ENCODE measurements at places on chromosomes 7 and 10.
A peak's percentile ranks its signal among the peaks of the same experiment; 100 is the strongest.

- no peak for DNase-seq
These were observed 220.5 kb downstream of the MLLT10 start for GRCh38 chr10:21754410-21755011.

DNA sequence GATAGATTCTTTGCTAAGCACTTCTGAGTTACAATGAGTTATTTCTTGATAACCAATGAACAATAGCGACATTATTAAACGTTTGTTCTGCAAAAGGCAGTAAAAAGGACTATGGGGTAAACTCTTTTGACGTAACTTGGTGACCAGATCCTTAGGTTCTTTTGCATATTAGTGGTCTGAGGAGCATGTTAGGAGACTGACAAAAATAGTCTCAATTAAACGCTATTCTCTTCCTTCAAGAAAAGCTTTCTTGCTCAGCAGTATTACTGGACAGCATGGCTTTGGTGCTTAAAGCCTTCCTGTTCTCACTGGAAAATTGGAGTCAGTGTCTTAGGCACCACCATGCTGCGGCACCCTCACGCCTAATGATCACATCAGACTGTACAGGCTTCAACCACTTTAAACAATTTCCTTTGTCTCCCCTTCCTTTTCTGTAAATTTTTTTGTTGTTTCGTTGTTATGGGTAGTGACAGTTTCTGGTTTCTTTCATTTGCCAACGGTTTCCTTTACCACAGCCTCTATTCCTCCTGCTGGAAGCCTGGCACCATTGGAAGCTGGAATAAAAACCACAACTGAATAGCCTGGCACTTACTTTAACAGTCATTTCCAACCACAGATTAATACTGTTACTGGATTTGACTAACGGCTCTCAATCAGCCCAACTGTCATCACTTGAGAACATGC lies 49.2 kb upstream of the FAM133B start:
- DNase-seq, result no peak

- no peak for DNase-seq
These were observed 144.7 kb downstream of the PLCE1 start for GRCh38 chr10:94138391-94138790.

DNA sequence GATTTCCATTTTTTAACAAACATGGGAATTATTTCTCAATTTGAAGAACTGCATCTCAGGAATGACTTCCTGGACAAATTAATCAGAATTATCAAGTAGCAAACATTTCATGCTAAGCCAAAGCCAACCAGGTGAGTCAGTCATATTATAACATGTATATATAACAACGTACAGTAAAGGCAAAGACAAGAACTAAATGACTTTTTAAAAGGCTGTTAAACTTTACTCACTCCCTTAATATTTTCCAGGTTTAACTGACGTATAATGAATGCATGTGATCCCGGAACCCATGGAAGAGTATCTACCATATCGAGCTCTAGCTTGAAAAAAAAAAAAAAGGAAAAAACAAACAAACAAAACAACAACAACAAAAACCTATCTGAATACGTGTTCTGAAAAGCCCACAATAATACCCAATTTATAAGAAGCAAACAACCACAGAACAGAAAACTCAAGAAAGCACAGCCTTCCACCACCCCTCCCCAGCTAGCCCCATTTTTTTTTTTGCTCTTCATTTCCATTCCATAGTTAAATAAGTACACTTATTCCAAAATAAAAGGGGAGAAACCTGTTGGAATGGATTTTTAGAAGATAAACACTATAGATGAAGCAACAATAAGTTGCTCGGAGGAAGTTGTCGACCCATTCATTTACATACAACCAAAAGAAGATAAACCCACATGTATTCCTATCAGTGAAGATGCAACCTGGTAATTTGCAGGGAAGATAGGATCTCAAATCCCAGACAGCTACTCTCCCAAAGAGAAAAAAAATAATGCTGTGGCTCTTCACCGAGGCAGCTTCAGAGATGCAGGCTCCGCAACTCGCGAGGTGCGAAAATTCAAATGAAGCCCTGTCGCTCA lies 537 bp downstream of the NAPEPLD start:
- no peak for DNase-seq

- DNase-seq, result no peak
These were observed 17.1 kb downstream of the TRIM24 start for GRCh38 chr7:138477081-138477578.

DNA sequence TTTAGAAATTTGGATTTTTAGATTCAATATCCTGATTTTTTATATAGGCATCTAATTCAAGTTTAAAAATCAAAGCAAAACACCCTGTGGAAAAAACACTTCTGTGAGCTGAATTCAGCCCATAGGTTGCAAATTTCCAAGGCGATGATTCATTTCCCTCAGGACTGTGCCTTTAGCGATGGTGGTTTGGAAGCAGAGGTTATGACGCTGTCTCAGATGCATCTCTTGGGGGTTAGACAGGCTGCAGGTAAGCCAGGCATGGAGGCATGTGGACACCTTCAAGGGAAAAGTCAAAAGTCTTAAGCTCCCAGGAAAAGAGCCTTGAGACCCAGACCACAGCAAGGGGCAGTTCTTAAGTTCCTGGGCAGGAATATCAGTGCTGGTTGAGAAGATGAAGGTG lies 9.5 kb upstream of the FRA10AC1 start:
- DNase-seq, result no peak

DNA sequence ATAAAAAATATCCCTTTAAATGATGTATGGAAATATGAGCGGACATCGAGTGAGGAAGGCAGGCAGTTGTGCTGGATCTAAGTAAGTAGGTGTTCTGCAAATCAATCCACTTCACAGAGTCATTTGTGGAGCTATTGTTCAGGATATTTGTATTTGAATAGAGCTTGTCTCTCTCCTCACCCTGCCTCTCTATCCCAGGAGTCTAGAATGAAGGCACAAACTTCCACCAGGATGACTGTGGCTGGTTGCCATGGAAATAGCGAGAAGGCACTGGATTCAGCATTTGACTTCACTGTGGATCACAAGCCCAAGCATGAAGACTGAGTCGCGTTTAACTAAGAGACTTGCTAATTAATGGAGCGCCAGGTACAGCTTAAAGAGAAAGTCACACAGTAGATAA lies 53.2 kb downstream of the NPY start:
- no peak for DNase-seq

DNA sequence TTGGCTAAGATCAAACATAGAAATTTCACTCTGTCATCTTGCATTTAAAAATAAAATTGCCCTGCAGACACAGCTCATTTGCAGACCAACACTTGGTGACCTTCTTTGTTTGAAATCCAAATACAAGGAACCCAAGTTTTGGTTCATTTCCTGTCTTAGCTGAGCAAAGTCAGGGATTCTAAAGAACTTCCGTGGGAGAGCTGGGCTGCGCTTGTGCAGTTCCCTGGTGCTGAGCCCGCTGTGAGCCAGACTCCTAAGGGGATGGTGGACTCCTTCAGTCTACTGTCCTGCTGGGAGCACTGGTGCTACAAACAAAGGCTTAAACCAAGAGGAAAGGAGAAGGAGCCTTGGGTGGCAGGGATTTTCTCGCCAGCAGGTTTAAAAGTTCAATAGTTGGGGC lies 60.0 kb downstream of the MYOF start:
- no peak for DNase-seq

GRCh38 chr10:86868353-86868752 lies 89.1 kb downstream of the MMRN2 start:
- peak; percentile 80 for DNase-seq

DNA sequence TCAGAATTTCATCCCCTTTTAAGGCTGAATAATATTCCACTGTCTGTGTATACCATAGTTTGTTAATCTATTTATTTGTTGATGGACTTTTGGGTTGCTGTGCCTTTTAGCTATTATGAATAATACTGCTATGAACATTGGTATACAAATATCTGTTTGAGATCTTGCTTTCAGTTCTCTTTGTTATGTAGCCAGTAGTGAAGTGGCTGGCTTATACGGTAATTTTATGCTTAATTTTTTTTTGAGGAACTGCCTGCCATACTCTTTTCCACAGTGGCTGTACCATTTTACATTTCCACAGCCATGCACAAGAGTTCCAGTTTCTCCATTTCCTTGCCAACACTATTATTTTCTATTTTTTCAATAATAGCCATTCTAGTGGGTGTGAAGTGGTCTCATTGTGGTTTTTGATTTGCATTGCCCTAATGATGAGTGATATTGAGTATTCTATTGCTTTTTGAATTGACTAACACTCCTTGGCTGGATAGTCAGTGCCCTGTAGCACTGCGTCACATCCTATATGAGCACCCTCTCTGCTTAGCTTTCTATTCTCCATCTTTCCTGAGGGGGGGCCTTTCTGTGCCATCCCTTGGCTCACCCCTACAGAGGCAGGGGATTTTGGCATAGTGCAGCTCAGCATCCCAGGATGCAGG lies 29.4 kb upstream of the RAPGEF5 start:
- DNase-seq, result no peak

DNA sequence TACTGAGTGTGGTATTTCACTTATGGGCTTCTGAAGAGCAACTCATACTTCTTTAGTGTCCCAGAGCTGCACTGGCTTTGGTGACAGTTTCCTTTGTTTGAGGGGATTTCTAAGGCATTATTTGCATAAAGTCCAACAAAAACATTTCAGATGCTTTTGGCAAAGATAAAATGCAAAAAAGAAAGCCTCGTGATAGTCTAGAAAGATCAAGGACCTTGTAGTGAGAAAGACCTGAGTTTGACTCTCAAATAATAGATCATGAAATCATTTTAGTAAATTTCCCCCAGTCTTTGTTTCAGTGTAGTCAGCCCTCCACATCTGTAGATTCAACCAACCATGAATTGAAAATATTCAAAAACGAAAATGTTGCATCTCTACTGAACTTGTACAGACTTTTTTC lies 107.4 kb downstream of the EEPD1 start:
- no peak for DNase-seq

- DNase-seq, result no peak
These were observed 44.5 kb downstream of the TBATA start for GRCh38 chr10:70740406-70741288.

GRCh38 chr7:80884511-80885195 lies 34.2 kb downstream of the SEMA3C start:
- DNase-seq, result no peak

DNA sequence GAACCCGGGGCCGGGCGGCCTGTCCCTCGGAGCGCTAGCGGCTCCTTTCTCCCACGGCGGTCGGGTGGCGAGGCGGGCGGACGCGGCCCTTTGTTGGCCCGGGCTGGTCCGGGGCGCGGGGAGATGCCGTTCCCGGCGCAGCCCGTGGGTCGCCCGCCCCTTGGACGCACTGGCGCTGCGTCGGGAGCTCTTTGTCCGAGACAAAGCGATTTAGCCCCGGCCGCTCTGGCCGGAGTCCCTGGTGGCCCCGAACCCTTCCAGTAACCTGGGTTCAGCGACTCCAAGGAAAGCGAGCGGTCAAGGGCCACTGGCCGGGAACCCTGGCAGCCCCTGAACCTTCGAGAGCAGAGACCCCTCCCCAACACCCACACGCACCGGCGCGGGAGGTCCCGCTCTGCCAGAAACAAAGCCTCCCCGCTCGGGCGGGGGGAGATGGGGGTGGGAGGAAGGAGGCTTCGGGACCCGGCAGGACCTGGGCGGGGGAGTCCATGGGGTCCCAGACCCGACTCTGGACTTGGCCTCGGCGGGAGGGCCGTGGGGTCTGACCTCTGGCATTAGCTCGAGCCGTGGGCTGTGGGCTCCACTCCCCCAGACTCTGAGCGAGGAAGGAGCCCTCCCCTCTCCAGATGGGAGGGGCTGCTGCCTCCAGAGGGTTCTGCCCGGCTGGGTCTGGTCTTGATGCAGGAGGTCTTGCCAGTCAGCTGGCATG lies 836 bp downstream of the DPYSL4 start:
- DNase-seq, result no peak

GRCh38 chr10:98528166-98528804 lies 81.5 kb upstream of the HPS1 start:
- no peak for DNase-seq

- DNase-seq, result no peak
These were observed 48.6 kb upstream of the PPIF start for GRCh38 chr10:79298403-79299244.

DNA sequence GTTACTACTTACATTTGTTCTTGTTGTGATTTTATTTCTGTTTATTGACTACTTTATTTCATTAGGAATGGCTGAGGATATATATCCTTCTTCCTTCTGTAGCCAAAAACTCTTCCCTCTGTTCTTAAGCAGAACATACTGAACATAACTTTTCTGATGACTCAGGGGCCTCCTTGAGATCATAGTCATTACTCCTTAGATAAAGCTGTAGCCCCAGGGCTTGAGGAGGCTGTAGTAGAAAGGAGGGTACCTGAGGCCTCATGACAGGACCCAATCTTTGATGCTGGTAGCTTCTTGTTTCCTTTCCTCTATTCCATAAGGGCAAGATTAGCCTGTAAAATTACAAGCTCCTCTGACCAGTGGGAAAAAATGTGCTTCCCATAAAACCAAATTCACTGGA lies 41.2 kb upstream of the FGFR2 start:
- DNase-seq, result no peak

DNA sequence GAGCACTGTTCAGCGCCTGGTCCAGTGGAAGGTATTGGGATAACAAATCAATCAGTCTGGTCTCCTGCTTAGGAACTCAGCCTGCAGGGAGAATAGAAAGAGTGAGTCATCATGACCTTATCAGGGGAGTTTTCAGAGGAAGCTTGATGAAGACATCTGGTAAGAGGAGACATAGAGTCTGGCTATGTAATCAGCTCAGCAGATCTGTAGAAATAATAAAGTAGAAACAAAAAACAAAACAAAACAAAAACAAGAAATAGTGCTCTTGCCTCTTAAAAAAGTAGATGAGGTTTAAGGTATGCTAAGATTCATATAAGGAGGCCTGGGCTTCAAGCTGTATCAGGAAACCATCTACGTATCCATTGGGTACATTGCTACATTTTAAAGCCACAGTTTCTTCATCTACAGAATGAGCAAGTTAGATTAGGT lies 14.4 kb downstream of the TAS2R41 start:
- DNase-seq, result no peak

- DNase-seq, result no peak
These were observed 47.7 kb upstream of the MGAM2 start for GRCh38 chr7:142063551-142064442.

GRCh38 chr10:96655461-96656197 lies 64.7 kb downstream of the PIK3AP1 start:
- DNase-seq, result no peak

DNA sequence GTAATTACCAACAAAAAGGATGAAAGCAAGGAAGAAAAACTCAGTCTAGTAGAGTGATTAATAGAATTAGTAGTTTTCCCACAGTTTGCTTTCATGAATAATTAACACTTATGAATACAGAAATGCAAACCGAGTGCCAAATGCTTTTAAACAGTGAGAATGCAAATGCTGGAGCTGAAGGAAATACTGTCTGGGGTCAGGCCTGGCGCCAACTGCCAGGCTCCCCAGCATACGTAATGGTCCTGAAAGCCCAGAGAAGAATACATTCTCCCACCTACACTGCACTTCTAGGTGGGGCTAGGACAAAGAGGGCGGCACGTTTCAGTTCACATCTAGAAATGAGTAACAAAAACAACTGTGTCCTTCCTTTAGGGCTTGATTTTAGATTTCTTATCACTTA lies 30.0 kb downstream of the GLUD1 start:
- no peak for DNase-seq
